ENCODE measurements at places on chromosomes 3 and 15.

DNA sequence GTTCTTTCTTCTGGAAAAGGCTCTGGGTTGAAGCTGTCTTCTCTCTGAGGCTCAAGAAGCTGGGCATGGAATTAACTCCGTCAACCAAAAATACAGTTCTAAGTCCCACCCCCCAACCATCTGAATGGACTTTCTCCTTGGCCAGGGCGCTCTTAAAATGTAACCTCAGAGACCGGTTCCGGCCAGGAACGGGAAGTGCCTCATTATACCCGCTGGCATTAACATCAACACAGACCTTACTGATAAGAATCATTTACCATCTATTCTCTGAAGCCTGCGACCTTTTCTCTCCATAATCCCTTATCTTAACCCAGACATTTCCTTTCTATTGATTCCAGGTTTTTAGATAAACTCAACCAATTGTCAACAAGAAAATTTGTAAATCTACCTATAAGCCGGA is 64.7 kb downstream of the ATP1B3 start:
- no peak for DNase-seq

- no peak for DNase-seq
Observed at GRCh38 chr3:31025541-31025940, 131.1 kb upstream of the GADL1 start.

DNA sequence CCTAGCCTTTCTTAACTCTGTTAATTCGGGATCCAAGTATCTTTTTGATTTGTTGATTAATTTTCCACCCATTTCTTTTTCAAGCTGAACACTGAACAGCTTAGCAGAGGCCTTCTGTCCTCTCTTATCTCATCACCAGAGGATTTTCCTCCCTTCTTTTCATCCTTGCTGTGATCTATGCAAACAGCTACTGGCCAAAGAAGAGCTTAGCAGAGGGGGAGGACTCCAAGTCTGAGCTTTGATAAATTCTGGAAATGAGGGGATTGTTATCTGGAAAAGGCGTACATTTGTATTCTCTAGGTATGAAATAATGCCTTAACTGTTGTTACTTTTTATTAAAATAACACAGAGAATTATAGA is 13.4 kb downstream of the DZIP3 start:
- DNase-seq = no peak

DNA sequence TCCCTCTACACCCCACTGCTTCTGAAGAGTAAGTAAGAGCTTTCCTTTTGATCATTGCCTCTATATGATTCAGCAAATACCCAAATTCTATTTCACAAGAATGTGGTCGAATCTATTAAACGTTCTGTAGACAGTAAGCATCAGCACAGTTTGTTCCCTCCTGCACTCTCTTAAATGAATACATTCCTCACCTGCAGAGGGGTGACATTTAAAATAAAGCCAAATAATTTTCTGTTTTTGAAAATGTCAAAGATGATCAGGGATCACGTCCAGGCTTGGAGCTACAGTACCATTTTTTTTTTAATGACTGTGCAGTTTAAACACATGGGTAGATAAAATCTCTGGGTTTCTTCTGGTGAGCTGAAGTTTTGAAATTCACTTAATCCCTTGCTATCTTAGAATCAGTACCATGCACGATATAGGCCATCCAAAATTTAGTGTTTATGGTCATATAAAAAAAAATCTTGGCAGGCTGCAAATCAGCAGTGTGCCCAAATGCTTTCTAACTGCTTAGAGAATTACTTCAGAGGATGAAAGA is 12.8 kb downstream of the PYDC2 start:
- DNase-seq = no peak

- no peak for DNase-seq
Observed at GRCh38 chr15:70197318-70197944, 99.7 kb upstream of the TLE3 start.

GRCh38 chr15:24772686-24773373 is 97.3 kb downstream of the NPAP1 start:
- no peak for DNase-seq

DNA sequence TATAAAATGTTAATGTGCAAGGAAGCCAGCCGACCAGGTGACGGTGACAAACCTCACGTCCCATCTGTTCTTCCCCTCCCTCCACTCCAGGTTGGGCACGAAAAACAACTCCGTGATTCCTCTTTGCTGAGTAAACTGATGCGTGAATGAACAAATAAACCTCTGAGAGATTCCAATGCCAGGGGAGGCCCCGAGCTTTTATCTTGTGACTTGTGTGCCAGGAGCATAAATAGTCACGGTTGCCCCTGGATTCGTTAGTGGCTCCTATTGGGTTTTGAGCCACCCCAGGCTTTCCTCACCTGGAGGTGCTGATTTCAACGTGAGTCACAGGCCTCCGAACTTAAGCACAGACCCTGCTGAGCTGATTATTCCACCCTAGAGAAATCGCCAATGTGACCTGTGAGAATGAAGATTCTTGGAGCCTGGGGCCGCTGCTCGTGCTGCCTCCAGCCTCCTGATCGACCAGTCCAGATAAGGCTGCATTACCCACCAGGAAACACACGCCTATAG is 119.2 kb downstream of the SHQ1 start:
- peak; percentile 87 for DNase-seq

GRCh38 chr3:88038566-88038965 is 20.2 kb downstream of the CGGBP1 start:
- no peak for DNase-seq

DNA sequence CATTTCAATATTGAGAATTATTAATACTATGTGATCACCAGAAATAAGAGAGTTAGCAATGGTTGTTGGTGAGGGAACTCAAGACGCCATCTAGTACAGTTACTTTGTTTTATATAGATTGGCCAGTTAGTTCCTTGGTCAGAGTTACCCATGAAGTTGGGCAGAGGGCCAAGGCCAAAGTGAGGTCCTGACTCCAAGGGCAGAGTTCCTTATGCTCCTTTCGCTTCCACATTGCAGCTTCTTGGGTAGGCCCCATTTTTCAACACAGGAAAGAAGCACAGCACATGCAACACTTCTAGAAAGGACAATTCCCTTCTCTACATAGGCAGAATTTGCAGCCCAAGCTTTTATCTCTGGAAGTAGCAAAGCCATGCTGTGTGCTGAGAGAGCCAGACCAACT is 178.6 kb downstream of the KCNAB1 start:
- no peak for DNase-seq

- DNase-seq = no peak
Observed at GRCh38 chr3:14730703-14731382, 55.9 kb downstream of the C3orf20 start.

Data from NCI-H345 (cell line).